ENCODE measurements at places on chromosomes 1 and 21.

- DNase-seq: no peak
Measured at GRCh38 chr1:205435578-205436573, 14.0 kb upstream of the LEMD1 start.

GRCh38 chr21:45151445-45152160 is 77.2 kb downstream of the ADARB1 start:
- DNase-seq: no peak

- peak; percentile 55 for DNase-seq
Measured at GRCh38 chr1:155050560-155051341, at the start of gene ADAM15. TSS of gene ADAM15 (plus strand) at chr1:155051316. CDS start at chr1:155051387, 71 bp downstream.

DNA sequence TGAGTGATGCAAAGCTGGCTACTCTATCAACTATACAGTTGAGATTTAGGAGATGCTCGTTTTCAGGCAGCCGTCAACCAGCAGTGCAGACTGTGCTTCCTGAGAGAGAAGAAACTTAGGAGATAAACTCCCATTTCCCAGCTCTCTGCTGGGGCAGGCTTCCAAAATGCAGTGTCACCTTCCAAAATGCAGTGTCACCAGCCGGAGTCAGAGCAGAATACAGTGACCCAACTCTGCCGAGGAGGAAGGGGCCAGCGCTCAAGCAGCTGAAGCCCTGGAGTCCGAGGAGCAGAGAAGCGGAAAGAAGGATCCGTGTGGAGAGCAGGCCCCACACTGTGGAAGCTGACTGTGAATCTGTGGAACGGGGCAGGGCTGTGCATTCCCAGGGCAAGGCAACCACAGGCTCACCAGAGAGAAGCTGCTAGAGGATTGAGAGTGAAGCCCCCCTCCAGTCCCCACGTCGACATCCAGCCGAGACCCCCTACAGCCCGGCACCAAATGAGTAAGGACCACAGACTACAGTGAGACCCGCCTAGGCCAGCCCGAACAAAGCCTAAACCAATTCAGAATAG is 703 bp upstream of the KRTAP12-1 start:
- no peak for DNase-seq

- no peak for DNase-seq
Measured at GRCh38 chr1:156111355-156111962, 3.1 kb upstream of the LMNA start.

GRCh38 chr1:2571348-2571747 is 15.2 kb downstream of the TNFRSF14 start:
- DNase-seq: no peak

DNA sequence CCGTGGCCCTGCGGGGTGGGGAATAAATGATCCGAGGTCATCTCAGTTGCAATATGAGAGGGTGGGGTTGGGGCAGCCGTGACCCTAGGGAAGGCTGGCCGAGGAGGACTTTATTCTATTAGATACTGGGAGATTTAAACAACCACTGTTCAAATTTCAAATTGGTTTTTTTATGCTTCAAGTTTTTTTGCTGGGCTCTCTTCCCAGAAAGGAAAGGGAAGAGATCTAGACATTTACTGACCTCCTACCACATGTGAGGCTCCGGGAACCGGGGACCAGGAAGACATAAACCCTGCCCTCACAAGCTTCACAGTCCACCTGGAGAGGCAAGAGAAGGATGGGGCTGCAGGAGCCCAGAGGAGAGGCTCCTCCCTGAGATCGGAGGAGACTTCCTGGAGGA is 207.3 kb downstream of the FOXD2 start:
- no peak for DNase-seq

DNA sequence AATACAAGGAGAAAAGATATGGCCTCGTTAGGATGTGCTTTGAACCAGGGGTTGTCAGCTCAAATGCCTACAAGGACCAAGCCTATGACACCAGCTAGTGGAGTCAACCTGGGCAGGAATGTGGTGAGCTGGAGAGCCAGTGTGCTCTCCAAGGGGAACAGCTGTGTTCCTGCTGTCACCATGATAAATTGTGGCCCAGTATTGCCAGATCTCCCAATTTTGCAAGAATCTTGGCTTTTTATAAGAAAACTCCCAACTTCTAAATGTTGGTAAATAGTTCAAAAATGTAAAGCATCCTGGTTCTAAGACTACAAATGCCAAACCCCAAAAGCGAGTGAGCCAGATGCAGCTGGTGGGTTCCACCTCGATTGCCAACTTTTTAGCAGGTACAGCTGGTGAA is 391.1 kb downstream of the PLPP3 start:
- DNase-seq: no peak

DNA sequence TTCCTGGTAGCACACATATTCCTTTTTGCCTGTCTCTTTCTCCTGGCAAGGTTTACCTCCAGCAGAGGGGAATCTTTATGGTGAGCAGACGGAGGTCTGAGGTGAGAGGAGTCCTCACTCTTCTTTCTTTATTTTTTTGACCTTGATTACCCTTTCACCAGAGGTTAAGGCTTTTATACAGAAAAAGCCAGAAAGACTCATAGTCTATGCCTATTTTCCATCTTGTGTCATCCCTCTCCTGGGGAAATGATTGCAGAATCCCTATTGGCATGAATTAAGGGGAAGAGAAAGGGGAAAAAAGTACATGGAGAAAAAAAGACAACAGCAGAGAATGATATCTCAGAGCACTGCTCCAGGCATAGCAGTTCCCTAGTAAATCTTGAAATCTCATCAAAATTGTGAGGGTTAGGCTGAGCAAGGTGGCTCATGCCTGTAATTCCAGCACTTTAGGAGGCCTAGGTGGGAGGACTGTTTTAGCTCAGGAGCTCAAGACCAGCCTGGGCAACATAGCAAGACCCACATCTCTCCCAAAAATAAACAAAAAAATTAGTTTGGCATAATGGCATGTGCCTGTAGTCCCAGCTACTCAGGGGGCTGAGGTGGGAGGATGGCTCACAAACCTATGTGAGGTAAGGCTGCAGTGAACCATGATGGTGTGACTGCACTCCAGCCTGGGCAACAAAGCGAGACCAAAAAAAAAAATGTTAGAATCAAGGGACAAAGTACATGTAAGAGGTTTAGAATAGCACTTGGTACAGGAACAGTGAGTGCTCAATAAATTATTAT is 1.2 kb upstream of the XPR1 start:
- no peak for DNase-seq

Measured in stimulated activated CD8-positive, alpha-beta memory T cell treated with anti-CD3 and anti-CD28 coated beads, Interleukin-4, amount 100 ng/mL, for 4 hours (primary cell).